Right lung (tissue), 10 donors: ENCODE measurements at places on chromosomes 3 and 15. TPM values are rescaled to one million over a fixed set of nuclear protein-coding genes. Genes with fewer than 3 reads are reported as not detected.

GRCh38 chr15:99732751-99733267 is 428 bp downstream of the LYSMD4 start:
- DNase-seq: no peak

DNA sequence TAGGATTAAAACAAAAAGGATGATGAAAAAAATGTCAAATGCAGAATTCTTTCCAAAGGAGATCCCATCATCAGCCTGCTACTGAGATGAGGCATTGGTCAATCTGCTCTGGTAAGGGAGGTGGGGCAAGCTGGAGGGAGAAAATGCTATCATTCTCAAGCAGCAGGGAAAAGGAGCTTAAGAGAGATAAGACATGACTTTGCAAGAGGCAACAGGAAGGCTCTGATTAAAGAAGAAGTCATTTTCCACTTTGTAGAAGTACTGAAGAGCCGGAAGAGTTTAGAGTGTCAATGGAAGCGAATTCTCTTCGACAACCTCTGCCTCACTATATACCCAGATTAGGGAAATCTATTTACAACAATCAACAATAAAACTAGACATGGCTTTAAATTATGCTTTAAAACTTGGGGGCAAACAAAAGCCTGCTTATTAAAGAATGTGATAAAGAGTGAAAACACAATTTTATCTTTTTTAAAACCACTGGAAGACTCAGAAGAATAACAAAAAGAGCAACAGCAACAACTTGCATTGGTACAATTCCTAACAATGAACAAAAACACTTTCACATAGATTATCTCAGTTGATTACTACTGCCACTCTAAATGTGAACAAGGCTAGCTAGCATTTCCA is 81.8 kb upstream of the NANOGP8 start:
- no peak for DNase-seq

GRCh38 chr3:156150434-156151066 is 30.2 kb downstream of the KCNAB1 start:
- DNase-seq: peak; percentile 38

The HES1 gene
- polyA plus RNA-seq: 142 TPM

The THPO gene
- polyA plus RNA-seq: 2.3 TPM

The SEMA3G gene
- polyA plus RNA-seq: 6.3 TPM

The ACY1 gene
- 35.9 TPM for polyA plus RNA-seq

GRCh38 chr15:39752246-39752645 is 30.4 kb downstream of the FSIP1 start:
- DNase-seq: no peak

The TOMM70 gene
- 60.1 TPM for polyA plus RNA-seq

The HGD gene
- 0.78 TPM for polyA plus RNA-seq

GRCh38 chr3:189836795-189837194 is 205.6 kb downstream of the TP63 start:
- no peak for DNase-seq

DNA sequence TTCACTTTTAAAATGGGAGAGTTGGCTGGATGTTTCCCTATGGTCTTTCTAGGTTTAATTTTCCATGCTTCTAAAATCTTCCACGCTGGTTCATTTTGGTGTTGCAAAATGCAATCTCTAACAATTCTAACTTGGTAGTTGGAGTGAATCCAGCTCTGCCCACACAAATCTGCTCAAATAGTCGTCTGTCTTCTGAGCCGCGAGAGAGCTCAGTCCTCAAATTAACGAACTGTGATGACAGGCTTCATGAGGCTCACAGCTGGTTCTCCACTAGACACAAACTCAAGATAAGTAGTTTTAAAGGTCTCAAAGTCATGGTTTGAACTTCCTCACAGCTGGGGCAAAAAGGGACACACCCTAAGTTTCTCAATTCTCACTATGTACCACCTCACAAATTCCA is 178.6 kb upstream of the LYSMD4 start:
- DNase-seq: no peak

GRCh38 chr3:72938471-72939265 is 50.8 kb downstream of the GXYLT2 start:
- DNase-seq: peak; percentile 91

DNA sequence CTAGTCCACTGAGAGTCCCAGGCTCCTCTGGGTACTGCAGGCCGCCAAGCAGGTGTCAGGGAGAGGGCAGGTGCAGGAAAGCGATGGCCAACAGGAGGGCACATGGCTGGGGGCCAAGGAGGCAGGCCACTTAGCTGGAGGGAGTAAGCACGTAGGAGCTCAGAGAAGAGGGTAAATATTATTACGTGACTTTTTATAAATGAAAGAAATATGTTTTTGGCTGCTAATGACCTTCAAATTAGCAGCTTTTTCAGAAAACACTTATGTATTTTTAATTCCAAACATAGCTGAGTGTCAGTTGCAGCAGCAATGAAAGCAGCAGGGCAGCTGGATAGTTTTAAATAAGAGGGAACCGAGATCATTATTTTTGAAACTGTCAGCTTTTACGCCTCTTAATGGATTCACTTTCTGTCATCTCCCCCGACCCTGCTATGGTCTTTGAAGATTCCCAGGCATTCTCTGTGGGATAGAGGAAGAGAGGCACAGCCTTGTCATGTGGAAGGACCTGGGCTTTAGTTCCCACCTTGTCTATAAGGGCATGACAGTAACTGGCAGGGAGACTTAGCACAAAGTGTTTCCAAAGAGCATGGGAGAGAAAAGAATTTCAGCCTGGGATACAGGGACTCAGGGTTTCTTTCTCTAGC is 477.1 kb downstream of the EPHB1 start:
- peak; percentile 16 for DNase-seq

DNA sequence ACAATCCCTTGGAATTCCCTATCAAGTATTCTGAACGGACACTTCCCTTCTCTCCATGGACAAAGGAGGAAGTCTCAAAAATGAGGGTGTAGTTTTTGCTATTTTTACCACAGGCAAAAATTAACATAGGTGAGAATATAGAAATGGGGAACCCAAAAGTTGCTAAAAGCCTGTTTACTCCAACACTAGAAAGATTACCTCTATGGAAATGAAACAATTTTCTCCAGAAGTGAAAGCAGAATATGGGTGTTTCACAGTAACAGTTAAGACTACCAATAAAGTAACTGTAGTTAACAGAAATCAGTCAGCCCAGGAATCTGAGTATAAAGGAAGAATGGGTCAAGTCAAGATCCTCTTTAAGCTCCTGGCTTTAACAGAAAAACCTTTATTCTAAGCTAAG is 9.3 kb downstream of the TRA2B start:
- DNase-seq: no peak

DNA sequence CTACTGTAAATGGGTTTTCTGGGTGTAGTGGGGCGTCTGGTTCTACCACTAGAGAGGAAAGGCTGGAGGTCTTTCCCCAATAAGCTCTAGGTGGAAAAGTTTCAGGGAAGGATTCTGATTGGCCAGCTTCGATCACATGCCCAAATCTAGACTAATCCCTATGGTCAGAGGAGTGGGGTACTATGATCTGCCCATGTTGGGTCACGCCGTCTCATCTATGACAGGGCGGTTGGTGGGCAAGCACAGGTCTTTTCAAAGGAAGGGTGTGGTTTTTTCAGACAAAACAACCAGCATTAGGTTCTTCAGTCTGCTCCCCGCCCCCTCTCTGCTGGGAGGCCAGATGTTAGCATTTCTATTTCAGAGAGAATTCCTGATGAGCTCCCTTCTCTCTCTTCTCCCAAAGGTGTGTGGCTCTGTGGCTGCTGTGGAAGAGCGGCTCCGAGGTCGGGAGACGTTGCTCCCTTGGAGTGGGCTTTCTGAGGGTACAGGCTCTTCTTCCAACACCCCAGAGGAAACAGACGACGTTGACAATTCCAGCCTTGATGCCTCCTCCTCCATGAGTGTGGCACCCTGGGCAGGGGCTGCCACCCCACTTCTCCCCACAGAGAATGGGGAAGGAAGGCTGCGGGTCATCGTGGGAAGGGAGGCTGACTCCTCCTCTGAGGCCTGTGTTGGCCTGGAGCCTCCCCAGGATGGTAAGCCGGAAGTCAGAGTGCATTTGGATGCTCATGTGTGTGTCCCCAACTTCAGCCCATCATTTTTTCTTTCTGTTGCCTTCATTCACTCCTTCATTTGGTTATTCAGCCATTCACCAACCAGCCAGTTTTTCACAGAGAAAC is 9.7 kb upstream of the TATDN2 start:
- no peak for DNase-seq

- no peak for DNase-seq
Measured at GRCh38 chr3:153379516-153379915, 217.5 kb downstream of the RAP2B start.

DNA sequence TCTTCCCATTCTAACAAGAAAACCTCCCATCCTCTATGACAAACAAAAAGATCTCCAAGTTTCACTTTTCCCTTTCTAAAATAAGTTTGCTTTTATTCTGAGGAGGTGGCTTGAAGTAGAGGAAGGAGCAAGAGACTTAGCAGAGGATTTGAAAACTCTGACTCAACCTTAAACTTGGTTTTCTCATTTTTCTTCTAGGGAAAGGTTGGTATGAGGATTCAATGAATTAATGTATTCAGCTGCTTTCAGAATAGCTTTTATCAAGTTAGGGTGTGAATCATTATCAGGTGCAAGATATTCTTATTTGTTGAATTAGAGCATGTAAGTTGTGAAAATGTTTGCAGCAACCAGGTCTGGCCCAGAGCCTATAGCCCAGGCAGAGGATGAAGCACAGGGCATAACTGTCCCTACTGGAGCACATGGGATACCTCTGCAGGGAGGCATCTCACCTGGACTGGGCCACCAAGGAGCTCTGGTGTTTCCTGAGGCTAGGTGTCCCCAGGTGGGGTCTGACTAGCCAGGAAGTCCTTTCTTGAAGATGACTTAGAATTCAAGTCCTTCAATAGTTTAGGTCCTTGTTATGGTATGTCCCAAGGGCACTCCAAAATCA is 42.3 kb downstream of the SATB1 start:
- no peak for DNase-seq

The HEG1 gene
- polyA plus RNA-seq: 55.5 TPM

- DNase-seq: no peak
Measured at GRCh38 chr3:98778852-98779413, 15.8 kb downstream of the ST3GAL6 start.

DNA sequence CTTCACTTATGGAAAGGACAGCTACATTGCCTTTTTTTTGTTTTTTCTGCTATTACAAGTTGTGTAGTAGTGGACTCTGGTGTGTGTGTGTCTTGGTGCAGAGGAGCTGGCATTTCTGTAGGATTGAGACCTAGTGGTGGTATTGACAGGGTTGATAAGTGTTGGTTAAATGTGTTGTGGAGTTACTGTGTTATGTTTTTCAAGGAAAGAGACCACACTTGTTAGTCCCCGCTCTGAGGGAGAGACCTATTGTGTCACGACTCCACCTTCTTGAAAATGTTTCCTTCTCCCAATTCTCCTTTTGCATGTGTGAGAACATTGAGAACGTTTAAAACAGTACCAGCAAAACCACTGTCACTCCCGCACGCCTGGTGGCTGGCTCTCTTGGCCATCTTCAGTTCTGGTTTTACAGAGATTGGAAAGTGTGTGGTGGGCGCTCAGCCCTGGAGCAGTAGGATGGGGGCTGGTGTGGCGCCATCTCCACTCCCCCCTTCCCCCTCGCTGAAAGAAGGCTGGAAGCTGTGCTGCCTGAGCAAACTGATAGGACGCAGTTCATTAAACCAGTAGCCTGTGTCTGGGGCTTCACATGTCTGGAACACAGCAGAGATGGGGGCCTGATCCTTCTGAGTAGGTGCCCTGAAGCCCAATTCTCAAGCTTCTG is 5.5 kb downstream of the KLF13 start:
- no peak for DNase-seq

The ANKRD63 gene
- polyA plus RNA-seq: not detected

The SH3BP5 gene
- 59.4 TPM for polyA plus RNA-seq

DNA sequence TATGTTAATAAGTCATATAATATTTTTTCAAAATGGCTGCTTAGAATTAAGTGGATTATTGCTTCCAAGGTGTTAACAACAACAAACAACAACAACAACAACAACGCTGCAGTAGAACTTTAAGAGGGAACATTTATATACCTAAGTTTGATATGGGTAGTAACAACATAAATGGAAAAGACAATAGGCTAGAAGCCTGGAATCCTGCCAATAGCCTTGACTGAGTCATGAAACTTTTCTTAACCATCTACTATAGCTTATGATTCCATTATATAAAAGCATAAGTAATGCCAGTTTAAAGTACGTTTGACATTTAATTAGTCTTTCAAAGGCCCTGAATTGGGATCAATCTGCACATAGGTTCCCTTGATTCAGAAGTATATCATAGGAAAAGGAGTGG is 31.2 kb downstream of the SATB1 start:
- DNase-seq: no peak

The IMPG2 gene
- polyA plus RNA-seq: 0.70 TPM

GRCh38 chr3:138786788-138787271 is 47.9 kb downstream of the PIK3CB start:
- DNase-seq: no peak

The DAZL gene
- polyA plus RNA-seq: not detected

The CFAP100 gene
- 7.9 TPM for polyA plus RNA-seq

- no peak for DNase-seq
Measured at GRCh38 chr15:22241451-22241850, 161.1 kb downstream of the OR4M2 start.

The C3orf20 gene
- 0.05 TPM for polyA plus RNA-seq
